ENCODE measurements at places on chromosomes 6 and 20.
A peak's percentile ranks its signal among the peaks of the same experiment; 100 is the strongest.

DNA sequence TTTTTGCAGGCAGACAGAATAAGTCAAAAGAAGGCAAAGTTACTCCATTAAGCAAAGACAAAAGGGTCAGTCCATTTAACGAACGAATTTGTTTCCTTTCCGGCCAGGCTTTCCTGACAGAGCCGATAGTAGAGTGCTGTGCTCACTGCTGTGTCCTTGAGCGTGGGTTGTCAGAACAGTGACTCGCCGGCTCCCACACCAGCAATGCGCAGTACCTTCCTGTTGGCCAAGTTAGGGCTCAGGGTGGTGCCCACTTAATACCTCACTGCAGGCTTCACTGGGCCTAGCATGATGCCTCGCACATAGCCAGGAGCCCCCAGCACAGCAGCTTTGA lies 294.7 kb downstream of the FOXC1 start:
- DNase-seq = no peak

DNA sequence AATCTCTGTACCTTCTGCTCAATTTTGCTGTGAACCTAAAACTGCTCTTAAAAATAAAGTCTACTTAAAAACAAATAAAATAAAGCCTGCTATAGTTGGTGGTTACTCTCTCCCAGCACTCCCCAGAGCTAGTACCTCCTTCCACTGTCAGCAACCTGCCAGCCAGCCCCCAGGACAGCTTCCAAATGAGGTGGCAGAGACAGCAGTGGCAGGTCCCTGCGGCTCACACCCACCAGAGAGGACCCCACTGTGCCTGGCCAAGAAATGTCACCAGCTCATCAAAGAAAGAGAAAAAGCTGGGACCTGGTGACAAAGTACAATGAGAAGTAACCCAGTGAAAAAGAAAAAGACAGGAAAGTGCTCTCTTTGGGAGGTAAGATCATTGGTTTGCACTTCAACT lies 15.2 kb downstream of the APMAP start:
- no peak for DNase-seq

GRCh38 chr6:113120582-113121285 lies 736.4 kb upstream of the MARCKS start:
- DNase-seq = peak; percentile 96

GRCh38 chr6:81751388-81752083 lies 945 bp downstream of the TENT5A start:
- peak; percentile 49 for DNase-seq

DNA sequence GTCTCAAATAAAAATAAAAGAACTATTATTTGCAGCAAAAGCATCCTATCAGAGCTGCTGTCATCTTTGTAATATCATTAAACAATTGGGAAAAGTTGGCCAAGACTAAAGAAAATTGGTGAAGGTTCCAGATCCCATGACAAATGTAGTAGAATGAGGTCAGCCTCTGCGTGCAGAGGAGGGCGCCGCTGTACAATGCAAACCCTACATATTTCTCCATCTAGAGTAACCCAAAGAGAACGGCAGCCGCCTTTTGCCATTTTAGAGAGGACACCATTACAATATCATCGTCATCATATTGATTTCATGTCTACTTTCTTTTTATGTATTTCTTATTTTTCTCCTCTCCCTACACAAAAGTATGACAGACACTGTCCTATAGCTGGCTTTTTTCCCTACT lies 59.5 kb downstream of the ZMYND8 start:
- DNase-seq = no peak

DNA sequence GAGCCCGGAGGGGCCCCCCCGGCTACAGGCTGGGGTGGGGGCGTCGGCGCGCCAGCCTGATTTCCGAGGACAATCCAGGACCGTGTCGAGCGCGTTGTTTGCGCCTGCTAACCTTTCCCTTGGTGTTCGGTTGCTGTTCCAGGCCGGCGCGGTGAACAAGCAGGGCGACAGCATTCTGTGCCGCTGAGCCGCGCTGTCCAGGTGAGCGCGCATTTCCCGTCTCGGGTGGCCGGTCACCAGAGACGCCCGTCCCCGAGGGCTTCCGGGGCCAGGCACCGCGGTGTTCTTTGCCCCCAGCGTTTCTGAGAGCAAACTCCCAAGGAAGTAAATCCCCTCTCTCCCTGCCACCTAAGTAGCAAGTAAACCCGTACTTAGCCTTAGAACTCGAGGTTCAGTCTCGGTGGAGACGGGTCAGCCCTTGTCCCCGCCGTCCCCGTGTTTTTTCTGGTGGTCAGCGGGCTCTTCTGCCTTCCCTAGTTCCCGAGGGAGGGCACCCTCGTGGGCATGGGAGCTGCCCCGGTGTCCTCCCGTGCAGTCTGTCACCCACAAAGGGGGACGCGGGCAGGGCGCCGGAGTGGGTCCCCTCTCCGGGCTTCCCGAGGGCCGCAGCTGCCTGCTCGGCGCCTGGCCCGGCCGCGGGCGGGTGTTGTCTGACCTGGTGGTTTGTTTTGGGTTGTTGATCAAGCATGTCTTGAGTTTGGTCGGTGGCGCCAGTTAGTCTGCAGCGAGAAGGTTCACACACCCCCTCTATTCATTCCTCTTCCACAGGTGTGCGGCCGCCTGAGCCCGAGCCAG lies 1.5 kb downstream of the ID4 start:
- peak; percentile 12 for DNase-seq

DNA sequence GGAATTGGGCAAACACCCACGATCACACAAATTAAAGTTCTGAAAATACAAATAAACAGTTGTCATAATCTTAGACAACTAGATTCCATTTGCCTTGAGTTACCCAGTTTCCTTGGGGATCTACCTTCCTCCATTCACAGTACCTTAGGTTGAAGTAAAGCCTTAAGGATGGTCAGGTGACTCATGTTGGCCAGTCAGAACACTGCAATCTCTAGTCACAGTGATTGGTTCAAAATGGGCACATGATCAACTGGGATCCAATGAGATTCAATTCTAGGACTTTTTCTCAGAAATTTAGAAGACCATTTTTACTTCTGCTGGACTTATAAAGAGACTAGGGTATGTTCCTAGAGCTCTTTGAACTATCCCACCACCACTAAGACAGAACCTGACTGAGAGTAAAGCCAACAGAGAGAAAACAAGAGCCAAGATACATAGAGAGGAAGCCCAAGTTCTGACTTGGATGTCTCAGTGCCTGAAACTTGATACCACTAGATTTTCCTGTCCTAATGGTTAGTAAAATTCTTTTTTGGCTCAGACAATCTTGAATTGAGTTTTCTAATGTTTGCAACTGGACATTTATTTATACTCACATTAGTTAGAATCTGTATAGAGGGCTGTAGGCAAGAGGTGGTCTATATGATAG lies 8.6 kb upstream of the CLIC5 start:
- DNase-seq = no peak

DNA sequence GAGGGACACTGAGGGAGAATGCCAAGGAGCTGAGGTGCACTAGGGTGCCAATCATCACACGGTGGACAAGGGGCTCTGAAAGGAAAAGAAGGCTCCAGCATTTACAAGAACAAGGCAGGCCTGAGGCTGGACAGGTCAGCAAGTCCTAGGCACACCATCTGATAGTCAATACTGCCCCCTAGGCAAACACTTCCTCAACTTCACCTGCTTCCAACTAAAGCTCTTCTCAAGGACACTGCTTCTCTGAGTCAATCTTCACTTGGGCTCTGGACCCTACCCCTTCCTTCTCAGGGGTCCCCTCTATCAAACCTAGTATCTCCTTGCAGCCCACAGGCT lies 37.7 kb upstream of the SLC4A11 start:
- DNase-seq = peak; percentile 7

- no peak for DNase-seq
Observed at GRCh38 chr6:1762203-1762602, 152.5 kb downstream of the FOXC1 start.

GRCh38 chr6:166633732-166634535 lies 6.9 kb upstream of the RPS6KA2 start:
- DNase-seq = peak; percentile 36

DNA sequence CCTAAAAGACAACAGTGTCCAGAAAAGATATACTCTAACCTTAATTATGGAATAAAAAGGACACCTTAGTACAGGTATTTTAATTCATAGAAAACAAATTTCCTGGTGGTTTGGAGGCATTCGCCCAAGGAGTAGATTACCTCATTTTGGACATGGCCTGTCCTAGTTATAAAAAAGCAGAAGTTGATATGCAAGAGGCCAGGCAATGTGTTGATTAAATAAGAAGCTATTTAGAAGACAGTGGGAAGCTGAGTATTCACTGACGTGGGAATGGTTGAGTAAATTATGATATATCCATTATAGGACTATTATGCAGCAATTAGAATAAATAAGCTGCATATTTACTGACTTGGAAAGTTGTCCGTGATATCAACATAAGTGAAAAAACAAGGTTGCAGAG lies 314.9 kb downstream of the ALDH8A1 start:
- no peak for DNase-seq

DNA sequence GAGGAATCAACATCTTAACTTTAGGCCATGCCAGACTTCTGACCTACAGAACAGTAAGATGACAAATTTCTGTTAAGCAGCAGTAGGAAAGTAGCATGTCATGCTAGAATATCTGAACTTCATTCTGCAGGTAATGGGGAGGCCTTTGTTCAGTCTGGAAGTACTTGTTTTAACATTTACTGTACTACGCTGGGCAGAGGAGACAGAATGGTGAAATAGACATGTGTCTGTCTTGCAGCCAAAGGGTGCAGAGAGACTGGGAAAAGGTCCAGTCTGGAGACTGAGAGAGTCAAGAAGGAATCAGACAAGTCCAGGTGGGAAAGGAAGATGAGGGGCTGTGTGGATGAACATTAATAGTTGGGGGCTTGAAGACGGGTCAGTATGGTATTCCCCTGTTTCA lies 17.5 kb upstream of the ZBTB2 start:
- DNase-seq = no peak

- DNase-seq = peak; percentile 51
Observed at GRCh38 chr6:22737331-22737730, 168.0 kb downstream of the HDGFL1 start.

GRCh38 chr20:527571-527886 lies 16.1 kb downstream of the CSNK2A1 start:
- DNase-seq = no peak

DNA sequence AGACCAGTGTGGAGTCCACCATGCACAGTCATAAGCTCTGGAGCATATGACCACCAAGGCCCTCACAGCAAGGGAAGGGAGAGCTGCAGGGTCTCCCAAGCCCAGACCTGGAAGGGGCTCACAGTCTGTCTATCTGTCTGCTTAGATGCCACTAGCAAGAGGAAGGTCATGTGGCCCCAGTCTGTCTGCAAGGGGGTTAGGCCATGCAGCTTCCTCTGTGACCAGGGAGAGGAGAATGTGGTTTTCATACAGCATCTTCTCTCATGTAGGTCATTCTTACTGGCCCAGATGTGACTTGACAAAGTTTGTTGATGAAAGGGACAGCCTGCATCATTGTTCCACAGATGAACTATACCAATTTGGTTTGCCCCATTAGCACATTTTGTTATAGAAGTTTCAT lies 260.8 kb downstream of the FARS2 start:
- DNase-seq = no peak

DNA sequence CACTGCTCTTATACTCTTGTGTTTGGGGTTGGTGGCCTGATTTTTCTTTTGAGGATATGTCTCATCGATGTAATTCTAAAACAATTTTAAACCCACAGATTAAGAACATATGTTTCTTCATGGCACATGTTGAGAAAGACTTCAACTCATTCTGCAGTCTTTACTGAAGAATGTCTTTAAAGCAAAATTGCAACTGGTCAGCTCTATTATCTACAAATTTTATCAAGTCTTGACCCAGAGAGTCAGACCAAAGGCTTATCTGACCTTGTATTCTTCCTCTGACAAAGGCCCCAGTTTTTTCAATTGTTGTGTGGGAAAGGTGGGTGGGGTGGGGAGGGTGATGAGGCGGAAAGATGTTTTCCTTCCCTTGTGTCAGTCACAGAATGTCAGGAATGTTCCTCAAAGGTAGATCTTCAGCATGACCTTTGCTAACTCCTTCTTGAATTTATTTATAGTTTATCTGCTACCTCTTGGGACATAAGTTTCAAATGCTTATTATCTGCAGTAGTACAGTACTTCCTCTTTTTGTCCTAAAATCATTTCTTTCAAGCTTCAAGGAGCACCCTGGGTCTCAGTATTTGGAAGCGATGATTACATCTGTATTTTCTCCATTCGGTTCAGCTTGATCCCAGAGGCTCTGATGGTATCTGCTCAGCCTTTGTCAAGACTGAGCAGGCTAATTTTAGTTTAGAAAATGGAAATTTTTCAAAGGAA lies 63.2 kb upstream of the TIAM2 start:
- DNase-seq = peak; percentile 59

- DNase-seq = peak; percentile 75
Observed at GRCh38 chr20:57514273-57514751, 10.6 kb downstream of the CTCFL start.

GRCh38 chr6:138945354-138945753 lies 42.7 kb downstream of the REPS1 start:
- DNase-seq = no peak

DNA sequence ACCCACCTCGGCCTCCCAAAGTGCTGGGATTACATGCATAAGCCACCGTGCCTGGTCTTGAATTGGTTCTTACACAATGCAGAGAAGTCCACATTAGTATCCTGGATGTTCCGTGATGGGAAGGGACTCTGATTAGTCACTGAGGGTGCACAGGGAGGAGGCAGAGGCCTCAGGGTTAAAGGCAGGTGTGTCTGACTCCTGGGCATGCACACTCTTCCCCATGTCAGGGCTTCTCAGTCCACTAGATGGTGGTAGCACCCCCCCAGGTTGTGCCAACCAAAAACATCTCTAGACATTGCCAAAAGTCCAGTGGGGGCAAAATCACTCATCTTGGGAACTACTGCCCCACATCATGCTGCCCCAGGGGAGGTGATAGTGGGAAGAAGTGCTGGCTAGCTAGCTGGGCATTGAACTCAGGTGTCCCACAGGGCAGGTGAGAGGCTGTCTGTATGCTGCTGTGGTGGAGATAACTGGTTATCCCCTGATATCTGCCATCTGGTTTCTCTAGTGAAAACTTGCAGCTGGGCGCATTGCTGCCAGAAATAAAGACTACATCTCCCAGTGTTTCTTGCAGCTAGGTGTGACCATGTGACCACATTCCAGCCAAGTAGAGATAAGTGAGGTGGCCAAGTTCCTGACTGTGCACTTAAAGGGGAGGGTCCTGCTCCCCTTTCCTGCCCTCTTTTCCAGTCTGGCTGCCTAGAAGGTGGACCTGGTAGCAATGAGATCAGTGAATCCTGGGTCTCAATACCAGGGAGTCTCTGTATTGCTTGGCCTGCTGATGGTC lies 8.4 kb upstream of the NSFL1C start:
- DNase-seq = no peak

DNA sequence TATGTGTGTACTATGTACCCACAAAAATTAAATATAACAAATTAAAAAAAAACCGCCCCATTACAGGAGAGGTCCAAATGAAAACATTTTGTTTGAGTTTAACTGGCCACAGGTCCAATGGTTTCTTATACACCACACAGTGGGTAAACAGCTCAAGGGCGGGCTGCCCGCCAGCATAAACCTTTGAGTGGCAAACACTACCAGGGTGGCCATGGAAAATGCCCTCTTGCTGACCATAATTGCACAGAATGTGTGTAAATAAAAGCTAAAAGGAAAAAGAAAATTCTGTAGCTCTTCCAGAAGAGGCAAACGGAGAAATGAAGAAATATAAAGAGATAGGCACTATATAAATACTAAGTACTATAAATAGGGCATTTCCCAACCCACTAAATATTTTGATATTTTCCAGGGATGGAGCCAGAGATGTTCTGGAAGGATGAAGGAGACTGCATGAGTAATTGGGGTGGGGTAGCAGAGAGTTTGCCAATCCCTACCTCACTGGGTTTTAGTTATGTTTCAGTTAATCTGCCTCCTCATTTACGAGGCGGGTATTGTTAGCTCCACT lies 1.1 kb upstream of the CDC5L start:
- no peak for DNase-seq

- DNase-seq = no peak
Observed at GRCh38 chr6:165811512-165811911, 148.5 kb upstream of the PDE10A start.
